ENCODE measurements at places on chromosomes 1 and 21. TPM values are rescaled to one million over a fixed set of nuclear protein-coding genes. Genes with fewer than 3 reads are reported as not detected.

Gene C1orf167
- total RNA-seq: not detected

Gene ORC1
- total RNA-seq: 0.35 TPM

Gene GJC2
- total RNA-seq: 0.44 TPM

Gene IFI44
- total RNA-seq: 12.0 TPM

Gene MMEL1
- total RNA-seq: 1.2 TPM

Gene AKR7A3
- 144 TPM for total RNA-seq

All from right lobe of liver (tissue), 6 donors.